ENCODE measurements at places on chromosomes 11 and 22. TPM values are rescaled to one million over a fixed set of nuclear protein-coding genes. Genes with fewer than 3 reads are reported as not detected.

Gene TPBGL
- not detected for total RNA-seq

Gene ANO5
- 1.6 TPM for total RNA-seq

DNA sequence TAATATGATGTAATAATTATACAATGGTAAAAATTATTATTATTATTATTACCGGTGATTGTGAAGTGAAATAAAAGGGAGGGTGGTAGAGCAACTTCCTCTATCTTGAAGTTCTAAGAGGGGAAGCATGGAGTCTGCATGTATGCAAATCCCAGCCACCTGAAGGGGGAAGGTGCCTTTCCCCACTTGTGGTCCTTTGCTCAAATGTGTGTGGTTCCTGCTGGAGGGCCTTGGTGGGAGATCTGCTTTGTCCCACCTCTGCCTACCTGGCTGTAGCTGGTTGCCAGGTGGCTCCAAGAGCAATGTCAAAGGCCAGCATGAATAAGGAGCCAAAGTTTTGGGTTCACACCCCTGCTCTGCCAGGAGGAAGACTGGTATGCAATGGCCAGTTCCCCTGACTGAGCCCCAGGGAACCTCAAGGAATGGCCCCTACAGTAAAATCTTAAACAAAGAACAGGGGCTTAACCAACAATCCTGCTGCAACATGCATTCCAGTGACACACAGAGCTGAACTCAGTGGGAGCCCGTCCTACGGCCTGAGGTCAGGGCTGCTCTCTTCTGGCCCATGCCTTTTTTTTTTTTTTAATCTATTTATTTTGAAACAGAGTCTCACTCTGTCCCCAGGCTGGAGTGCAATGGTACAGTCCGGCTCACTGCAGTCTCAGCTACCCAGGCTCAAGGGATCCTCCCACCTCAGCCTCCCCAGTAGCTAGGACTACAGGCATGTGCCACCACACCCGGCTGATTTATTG lies 8.5 kb downstream of the TMEM132A start:
- DNase-seq: no peak

DNA sequence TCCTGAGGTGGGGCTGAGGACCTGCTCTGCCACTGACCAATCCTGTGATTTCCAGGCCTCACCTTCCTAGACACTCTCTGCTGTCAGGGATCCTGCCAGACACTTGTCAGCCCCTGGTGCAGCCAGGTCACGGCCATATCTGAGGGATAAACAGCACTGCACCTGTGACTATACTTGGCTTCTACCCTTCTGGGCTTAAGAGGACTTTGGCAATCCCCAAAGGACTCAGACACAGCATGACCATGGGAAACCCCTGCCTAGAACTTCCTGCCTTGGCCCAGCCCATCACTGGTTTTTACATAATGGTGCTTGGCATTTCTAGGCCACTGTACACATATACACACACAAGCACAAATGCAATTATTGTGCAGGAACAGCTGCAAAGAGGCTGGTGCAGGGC lies 11.6 kb upstream of the OLFML1 start:
- DNase-seq: no peak

Measured in ovary (tissue), 10 donors.